NCI-H2029 treated with DMSO at 0.1 percent for 48 hours (cell line): ENCODE measurements at places on chromosomes 16 and 17.

GRCh38 chr16:37511-37910 lies 15.9 kb downstream of the POLR3K start:
- DNase-seq: no peak

DNA sequence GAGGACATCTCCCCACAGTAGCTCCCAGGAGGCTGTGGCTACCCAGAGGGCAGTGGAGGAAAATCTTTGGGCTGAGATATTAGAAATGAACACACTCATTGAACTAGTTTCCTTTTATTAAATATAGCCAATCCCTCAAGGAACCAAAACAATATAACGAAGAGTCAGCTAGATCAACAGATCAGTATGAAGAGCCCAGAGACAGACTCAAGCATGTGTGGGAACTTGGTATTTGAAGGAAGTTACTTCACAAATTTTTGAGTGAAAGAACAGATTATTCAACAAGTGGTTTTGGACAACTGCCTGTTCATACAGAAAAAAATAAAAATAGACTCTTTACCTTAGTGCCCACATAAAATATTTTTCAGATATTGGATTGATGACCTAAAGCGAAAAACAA lies 183.6 kb upstream of the PMFBP1 start:
- DNase-seq: no peak

- no peak for DNase-seq
Measured at GRCh38 chr17:50818921-50819657, 16.3 kb upstream of the WFIKKN2 start.

- DNase-seq: no peak
Measured at GRCh38 chr17:27974045-27974436, 68.4 kb upstream of the NLK start.

GRCh38 chr16:918741-919657 lies 51.8 kb downstream of the LMF1 start:
- DNase-seq: no peak

DNA sequence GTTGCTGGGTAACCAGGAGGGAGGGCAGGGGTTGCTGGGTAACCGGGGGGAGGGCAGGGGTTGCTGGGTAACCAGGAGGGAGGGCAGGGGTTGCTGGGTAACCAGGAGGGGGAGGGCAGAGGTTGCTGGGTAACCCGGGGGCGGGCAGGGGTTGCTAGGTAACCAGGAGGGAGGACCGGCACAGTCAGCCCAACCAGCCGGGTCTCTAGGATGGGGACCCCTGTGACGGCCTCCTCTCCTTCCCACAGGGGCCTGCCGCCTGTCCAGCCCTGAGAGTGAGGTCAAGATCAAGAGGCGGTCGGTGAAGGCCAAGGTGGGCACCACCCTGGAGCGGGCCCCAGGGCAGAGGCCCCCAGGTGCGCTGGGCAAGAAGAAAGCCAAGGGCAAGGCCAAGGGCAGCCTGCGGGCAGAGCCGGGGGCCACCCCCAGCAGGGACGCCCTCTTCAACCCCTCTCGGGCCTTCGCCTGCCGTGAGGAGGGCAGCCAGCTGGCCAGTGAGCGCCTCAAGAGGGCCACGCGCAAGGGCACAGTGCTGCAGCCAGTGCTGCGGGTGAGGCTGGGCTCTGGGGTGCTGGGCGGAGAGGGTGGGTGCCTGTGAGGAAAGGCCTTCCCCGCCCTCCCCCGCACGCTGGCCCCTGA lies 54.6 kb downstream of the ACTG1 start:
- DNase-seq: no peak

DNA sequence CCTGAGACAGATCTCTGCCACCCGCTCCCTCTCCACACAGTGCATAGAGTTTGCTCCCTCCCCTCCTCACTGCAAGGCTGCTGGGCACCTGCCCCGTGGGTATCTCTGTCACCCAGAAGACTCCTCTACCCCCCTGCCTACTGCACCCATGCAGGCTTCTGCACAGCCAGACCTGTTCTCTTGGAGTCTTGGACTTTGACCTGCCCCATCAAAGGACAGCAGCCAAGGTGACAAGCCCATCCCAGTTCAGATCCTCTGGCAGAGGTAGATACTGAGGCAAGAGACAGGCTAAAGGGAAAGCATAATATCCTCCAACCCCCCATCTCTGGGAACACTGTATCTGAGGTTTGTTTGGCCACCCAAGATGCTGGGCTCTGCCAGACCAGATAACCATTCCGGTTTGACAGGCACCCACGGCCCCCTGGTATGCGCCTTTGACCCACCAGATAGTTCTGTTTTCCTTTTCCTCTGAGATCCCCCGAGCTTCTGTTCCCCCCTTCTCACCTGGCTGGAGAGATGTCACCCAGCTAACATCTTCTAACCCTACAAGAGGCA lies 239.6 kb downstream of the SOX9 start:
- no peak for DNase-seq

- no peak for DNase-seq
Measured at GRCh38 chr16:60727851-60728250, 1308.4 kb downstream of the CDH8 start.

DNA sequence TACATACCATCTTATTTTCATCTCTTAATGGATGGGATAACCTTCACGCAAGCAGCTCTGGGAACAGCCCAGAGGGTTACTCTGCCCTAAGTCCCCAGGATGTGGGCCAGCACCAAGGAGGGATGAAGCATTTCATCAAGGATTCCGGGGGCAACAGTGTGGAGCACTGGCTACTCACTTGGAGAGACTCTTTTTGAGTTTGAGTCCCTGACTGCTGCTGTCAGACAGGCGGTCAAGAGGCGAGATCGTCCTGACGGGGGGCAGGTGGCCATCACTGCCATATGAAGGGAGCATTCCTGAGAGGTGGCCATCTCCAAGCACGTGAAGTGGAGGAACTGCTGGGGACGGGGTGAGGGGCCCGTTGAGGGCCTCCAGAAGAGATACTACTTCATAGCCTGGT lies 18.1 kb upstream of the FOXJ1 start:
- DNase-seq: no peak

DNA sequence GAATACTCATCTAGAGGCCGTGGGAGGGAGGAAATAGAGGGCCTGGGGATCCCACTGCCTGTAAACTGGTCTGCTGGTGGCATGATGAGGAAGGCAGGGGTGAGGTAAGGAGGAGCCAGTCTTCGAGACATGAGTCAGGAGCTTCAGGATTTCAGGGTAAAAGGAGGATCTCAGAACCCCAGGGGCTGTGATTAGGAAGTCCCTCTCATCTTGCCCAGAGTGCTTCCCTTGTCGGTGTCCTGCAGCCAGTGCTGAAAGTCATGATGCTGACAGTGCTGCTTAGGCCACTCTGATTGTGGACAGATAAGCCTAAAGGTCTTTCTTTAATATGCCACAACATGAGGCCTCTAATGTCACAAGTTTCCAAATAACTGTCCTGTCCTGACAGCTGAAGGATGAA lies 29.6 kb downstream of the COG4 start:
- no peak for DNase-seq

DNA sequence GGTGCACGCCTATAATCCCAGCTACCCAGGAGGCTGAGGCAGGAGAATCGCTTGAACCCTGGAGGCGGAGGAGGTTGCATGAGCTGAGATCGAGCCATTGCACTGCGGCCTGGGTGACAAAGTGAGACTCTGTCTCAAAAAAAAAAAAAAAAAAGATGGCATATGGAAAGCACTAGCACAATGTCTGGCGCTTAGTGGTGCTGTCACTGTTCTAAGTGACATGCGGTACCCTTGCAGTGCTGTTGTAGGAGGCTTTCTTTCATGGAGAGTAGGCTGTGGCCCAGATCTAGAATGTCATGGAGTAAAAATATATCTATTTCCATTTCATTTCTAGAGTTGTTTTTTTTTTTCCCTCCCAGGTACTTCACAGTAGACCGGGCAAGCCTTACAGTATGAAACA lies 14.6 kb upstream of the METTL9 start:
- DNase-seq: no peak

DNA sequence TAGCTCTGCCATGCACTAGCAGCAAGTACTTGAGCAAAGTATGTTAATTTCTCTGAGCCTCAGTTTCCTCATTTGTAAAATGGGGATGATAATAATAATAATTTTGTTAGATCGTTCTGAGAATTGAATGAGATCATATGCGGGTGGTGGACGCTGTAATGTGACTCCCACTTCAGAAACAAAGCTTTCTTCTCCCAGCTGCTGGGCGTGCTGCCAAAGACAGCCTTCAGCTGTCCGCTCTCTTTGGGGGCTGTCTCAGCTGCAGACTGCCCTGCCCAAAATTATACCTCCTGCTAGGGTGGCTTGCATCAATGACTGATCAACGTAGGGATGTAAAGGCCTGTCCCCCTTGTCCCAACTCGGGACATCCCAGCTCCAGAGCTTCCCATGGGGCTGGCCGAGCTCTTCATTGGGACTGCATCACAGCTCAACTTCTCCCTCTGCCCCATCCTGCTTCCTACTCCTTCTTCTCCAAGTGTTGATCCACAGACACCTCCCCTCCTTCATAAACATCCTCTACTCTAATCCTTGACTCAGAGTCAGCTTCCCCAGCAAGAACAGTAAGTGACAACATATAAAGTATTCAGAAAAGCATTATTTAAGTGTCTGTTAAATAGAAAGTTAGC lies 30.7 kb upstream of the CDH5 start:
- DNase-seq: peak; percentile 78

DNA sequence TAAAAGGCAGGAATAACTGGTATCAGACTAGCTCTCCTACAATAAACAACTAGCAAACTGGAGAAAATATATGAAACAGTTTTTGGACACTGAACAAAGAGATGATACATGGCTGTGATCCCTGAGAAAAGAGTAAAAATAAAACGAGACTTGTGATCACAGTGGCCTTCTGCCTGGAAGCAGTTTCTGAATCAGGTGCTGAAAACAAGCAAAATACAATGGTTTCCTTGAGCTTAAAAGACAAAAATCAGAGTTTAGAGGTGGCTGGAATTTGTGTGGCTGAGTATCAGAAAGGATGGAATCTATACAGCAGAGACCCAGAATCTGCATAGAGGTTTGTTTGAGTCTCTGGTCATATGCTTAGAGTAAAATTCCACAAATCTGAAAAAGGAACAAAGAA lies 242.5 kb upstream of the SOX9 start:
- DNase-seq: no peak

DNA sequence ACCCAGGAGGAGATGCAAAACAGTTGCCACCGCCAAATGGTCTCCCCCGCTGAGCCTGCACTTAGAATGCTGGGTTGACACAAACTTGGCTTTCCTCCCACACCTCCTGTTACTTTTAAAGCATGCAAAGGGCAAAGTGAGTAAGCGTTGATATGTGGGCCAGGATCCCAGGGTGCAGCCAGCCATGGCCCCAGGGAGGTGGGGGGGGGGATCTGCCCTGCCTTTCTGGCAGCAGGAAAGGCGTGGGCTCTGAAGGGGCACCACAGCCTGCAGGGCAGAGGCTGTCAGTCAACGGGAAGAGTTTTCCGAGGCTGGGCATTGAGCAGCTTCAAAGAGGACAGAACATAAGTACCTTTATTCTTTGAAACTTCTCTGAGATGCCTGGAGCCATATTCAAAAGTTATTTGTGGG lies 142.3 kb downstream of the ABCC12 start:
- DNase-seq: no peak

GRCh38 chr17:76672270-76672851 lies 28.8 kb upstream of the ST6GALNAC1 start:
- DNase-seq: no peak

DNA sequence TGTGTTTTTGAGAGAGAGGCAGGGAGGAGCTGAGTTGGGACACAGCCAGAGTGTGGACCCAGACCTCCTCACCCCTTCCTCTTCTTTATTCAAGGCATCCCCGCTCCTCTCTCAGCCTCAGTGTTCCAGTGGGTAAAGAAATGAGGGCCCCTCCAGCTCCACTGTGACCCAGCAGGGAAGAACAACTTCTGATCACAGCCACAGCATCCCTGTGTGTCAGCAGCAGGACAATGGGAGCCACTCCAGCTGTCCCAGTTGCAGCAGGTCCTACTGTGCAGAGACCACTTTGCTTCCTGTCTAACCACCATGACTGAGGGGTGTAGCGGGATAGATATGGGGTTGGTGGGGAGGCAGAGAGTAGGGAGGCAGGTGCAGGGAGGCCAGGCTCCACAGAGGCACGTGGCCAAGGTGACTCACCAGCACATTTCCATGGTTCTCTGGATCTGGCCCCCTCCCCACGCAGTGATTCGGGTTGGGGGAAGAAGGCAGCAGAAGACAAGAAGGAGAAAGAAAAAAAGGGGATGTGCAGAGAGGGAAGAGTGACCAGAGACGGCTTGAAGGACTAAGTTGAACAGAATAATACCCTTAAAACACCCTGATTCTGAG lies 24.5 kb downstream of the PIK3R5 start:
- no peak for DNase-seq

DNA sequence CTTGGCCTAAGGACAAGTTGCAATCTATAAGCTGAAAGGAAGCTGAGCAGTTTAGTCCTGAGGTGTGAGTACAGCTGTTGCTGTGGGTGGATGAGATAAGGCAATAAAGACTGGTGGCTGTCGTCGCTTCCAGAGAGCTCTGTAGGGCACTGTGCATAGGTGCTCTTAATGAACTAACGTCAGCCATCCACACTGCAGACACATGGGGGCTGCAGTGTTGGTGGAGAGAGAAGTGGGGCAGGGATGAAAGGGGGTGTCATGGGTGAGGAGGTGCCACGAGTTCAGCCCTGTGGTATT lies 139.9 kb upstream of the IRX3 start:
- no peak for DNase-seq

- DNase-seq: no peak
Measured at GRCh38 chr17:68591583-68591982, 9.6 kb downstream of the FAM20A start.
